ENCODE measurements at places on chromosomes 6 and 20.
A peak's percentile ranks its signal among the peaks of the same experiment; 100 is the strongest.

DNA sequence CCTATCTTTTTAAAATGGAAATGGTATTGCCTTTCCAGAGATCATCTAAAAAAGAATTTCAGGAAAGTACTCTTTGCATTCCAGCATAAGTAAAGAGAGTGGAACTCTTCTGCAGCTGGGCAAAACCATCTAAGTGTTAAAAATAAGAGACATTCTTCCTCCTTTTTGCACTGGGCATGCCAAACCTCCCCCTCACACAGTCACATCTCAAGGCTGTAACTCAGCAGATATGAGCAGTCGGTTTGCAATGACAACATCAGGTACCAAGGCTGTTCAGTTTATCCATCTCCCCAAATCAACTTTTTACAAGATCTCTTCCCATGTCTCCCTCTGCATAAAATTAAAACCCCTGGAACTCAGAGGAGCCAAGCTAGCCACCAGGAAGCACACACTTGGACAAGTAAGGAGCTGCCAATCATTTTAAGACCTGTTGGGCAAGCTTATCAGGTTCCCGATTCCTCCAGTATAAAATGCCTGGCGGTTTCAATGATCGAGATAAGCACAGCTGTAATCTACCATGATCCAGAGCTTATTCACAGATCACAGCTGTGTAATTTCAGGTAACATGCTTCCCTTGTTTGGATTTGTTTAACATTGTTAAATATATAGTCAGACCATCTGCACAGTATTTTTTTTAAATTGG, 23.2 kb downstream of the ID4 start:
- DNase-seq = peak; percentile 62

DNA sequence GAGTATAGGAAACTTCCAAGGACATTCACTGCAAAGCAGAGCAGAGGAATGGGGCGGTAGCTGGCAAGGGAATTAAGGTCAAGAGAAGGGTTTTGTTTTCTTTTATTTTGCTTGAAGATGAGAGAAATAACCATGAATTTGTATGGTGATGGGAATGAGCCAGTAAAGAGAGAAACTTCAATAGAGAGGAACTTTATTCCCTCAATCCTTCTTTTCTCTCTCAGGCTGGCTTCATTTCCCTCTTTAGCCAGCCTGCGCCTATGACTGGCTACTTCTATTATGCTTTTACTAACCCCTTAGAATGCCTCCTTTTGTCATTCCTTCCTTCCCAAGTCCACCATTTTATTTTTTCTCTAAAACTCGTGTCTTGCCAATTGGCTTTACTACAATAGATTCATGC, 101.4 kb upstream of the CEP85L start:
- no peak for DNase-seq

DNA sequence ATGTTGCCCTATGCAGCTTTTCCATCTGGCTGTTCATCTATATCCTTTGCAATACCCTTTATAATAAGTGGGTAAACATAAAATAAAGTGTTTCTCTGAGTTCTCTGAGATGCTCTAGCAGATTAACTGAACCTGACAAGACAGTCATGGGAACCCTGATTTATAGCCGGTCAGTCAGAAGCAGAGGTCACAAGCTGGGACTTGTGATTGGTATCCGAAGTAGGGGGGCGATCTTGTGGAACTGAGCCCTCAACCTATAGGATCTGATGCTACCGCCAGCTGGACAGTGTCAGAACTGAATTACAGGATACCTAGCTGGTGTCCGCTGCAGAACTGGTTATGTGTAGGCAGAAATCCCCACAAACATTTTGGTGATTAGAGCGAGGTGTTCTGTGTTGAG, 39.0 kb downstream of the SLC17A5 start:
- DNase-seq = no peak

- no peak for DNase-seq
Observed at GRCh38 chr6:109360791-109361190, 21.5 kb downstream of the CD164 start.

GRCh38 chr6:150143516-150144293, 861 bp downstream of the PPP1R14C start:
- DNase-seq = no peak

- DNase-seq = no peak
Observed at GRCh38 chr6:156767603-156768467, 9.3 kb upstream of the ARID1B start.

- DNase-seq = no peak
Observed at GRCh38 chr6:158122048-158122447, 46.0 kb downstream of the SERAC1 start.

GRCh38 chr6:16511723-16512489, 249.4 kb downstream of the ATXN1 start:
- peak; percentile 85 for DNase-seq

DNA sequence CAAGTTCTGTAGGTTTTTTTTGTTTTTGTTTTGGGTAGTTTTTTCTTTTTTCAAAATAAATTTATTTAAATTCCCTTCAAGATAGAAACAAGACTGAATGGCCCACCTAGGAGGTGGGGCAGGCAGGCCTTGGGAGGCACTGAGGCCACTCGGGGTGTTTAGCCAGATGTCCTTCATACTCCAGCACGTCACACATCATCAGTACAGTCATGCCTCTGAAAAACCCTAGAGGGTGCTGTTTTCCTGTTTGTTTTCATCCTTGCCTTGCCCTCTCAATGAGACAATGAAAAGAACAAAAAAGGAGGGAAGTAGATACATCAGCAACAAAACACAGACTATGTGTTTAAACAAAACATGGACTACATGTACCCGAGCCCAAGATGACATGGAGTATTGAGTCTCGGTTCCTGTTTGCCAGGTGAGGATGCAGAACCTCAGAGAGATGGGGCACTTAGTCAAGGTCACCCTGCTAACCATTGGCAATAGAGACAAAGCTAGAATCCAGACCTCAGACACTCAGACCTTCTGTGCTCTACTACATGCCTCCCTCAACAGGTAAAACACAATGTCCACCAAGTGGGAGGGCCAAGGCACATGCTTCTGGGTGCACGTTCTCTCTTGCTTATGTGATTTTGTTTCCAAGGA, 26.8 kb upstream of the CLIC5 start:
- peak; percentile 52 for DNase-seq

DNA sequence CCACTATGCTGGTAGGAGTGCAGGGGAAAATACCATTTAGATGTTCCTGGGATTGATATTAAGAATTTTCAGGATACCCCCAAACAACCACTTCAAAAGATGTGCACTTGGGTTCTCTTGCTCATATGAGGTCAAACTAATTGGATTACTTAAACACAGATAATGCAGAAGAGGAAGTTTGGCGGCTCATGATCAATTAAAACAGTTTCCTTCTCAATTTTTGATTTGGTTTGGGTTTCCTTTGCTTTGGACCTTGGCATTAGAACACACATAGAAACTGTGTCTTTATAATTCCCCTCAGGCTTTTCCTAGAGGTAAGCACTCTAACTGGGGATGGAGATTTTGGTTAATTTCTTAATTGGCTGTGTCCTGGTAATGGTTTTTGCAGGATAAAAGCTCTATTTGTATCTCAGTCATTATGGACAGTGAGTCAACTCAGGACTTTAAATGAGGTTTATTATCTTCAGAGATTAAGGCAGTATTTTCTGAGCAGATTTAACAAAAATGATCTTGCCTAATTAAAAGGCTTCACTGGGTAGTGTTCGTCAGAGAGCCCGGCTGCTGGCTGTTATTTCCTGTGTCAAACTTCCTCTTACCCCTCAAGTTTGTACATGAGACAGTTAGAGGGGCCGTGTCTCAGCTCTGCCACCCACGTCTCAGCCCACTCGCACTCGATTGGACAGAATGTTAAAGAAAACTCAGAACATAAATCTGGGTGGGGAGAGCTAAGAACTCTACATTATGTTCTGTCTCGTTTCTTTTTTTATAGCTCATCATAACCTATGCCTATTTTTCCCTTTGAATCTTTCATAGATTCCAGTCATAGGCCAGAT, 50.3 kb upstream of the PREP start:
- DNase-seq = no peak

DNA sequence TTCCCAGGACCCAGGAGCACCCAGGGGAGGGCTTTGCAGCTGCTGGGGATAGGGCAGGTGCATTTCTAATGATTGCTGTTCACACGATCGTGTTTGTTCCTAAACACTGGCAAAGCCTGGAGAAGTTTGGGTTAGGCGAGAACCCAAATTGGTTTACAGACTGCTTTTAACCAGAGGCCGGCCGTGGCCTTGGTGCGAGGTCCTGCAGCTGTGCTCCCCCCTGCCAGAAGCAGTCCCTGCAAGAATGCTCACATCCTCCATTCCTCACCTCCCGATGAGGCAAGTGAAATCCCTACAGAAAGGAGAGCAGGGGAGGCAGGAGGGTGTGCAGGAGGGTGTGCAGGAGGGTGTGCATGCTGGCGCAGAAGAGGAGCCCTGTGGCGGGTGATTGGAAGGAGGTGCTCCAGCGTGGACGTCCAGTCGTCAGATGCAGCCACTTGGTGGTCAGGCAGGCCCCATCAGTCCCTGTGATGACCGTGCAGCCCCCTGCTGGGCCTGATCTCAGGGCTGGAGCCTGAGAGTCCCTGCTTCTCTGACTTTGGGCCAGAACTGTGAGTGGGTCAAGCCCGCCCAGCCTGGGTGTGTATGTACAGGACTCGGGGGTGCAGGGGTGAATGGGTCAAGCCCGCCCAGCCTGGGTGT, 55.7 kb upstream of the FRMD1 start:
- no peak for DNase-seq

DNA sequence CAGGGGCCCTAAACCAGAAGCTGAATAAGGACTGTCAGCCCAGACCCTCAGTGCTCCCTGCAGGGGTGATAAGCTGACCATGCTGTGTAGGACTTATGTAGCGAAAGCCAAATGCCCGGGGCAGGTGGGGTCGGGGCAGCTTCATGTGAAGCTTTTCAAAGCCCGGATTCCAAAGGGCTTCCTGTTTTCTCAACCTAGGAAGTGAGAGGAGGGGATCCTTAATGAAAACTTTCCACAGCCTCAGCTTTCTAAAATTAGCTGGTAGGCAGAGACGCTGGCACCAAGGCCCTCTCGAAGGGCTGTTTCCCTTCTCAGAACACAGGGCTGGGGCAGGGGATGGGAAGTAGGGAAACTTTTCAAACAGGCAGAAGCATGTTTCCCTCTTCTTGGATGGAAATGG, 148.9 kb downstream of the NFATC2 start:
- DNase-seq = no peak

- DNase-seq = no peak
Observed at GRCh38 chr20:13205848-13206434, 15.1 kb upstream of the ISM1 start.

GRCh38 chr6:166449641-166450040, 66.9 kb upstream of the MPC1 start:
- no peak for DNase-seq

DNA sequence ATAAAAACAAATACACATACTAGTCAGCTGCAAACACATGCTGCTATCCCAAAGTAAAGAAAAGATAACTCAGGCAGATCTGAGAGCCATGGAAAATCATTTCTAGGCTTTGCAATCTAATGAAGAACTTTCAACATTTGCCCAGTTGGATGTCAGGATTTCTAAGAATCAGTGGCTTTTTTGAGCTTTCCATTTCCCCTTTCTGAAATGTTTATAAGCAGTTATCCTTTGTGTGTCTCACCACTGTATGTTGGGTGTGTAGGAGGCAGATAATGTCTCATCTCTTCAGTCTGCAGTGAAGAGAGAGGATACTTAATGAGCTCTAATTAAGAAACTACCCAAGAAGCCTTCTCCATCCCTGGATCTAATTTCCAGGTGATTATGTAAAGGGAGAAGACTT, 43.6 kb downstream of the RGS17 start:
- DNase-seq = no peak

- peak; percentile 57 for DNase-seq
Observed at GRCh38 chr20:11544029-11544678, 373.5 kb upstream of the BTBD3 start.
